Upper lobe of left lung (tissue), 6 donors: ENCODE measurements at places on chromosomes 1 and 21.
A peak's percentile ranks its signal among the peaks of the same experiment; 100 is the strongest.

DNA sequence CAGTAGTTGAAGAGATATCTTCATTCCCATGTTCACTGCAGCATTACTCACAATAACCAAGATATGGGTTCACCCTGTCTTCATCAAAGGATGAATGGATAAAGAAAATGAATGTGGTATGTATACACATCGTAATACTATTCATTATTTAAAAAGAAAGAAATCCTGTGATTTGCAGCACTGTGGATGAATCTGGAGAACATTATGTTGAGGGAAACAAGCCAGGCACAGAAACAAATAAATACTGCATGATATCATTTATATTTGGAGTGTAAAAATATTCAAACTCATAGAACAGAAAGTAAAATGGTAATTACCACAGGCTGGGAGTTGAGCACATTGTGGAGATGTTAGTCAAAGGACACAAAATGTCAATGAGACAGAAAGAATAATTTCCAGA is 977.2 kb downstream of the AMY1C start:
- no peak for DNase-seq

GRCh38 chr1:37028981-37029617 is 5.2 kb downstream of the GRIK3 start:
- no peak for DNase-seq

- no peak for DNase-seq
Measured at GRCh38 chr21:42980312-42981213, 6.2 kb downstream of the PKNOX1 start.

- no peak for DNase-seq
Measured at GRCh38 chr1:64663668-64664067, 81.2 kb upstream of the RAVER2 start.

- peak; percentile 92 for DNase-seq
Measured at GRCh38 chr1:37691497-37692077, 729 bp upstream of the CDCA8 start.

DNA sequence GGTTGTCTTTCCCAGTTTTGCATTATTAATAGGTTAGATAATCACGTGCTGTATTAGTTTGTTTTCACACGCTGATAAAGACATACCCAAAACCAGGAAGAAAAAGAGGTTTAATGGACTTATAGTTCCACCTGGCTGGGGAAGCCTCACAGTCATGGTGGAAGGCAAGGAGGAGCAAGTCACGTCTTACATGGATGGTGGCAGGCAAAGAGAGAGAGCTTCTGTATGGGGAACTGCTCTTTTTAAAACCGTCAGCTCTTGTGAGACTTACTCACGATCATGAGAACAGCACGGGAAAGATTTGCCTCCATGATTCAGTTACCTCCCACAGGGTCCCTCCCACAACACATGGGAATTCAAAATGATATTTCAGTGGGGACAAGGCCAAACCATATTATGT is 2.3 kb upstream of the VCAM1 start:
- no peak for DNase-seq

GRCh38 chr1:68904477-68904876 is 407.6 kb upstream of the DEPDC1 start:
- DNase-seq: no peak

DNA sequence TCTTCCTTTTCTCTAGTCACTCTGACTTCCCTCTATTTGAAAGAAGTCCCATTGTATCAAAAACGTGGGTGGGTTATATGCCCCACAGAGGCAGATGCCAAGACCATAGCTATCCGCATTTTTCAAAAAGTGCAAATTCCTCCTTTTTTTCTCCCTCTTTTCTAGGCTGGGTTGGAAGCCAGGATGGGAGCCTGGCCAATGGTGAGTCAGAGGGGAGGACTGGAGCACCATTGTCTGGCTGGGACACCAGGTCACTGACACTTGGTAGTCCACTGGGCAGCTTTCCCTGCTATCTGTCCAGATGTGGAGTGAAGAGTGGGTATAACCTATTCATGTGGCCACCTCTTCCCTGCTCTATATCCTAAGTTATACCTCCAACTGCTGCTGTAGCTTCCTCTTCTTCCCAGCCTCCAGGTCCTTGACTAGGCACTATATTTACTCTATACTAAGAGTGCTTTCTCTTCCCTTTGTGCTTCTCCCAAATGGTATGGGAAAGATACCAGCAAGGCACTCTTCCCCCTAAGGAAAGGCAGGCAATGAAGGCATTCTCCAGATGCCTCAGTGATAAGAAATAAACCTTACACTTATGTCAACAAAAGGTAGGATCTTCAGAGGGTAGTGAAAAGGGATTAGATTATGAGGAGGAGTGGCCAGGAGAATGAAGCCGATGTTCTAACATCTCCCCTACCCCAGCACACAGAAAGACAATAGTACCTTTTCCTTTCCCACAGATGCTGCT is 12.9 kb downstream of the PI4KB start:
- no peak for DNase-seq

GRCh38 chr1:178768423-178768822 is 43.4 kb downstream of the RALGPS2 start:
- DNase-seq: no peak

GRCh38 chr1:61523893-61524605 is 200.9 kb downstream of the TM2D1 start:
- DNase-seq: no peak

DNA sequence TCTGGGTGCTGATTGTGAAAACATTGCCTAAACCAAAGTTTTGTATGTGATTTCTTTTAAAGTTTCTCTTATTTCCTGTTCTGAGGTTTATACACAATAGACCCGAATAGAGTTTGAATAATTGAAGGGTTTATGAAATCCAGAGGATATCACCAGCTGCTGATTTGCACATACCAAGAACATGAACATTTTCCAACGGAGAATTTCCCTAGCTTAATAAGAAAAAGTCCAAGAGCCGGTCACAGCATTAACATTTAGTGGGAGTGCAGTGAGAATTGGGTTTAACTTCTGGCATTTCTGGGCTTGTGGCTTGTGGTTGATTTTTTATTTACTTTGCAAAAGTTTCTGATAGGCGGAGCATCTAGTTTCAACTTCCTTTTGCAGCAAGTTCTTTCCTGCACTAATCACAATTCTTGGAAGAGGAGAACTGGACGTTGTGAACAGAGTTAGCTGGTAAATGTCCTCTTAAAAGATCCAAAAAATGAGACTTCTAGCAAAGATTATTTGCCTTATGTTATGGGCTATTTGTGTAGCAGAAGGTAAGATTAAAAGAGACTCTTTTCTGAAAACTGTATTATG is at the start of gene CFH:
Gene CFH (plus strand): TSS at position 407 of the 579 bp plus-strand sequence. CDS start 75 bp downstream, at position 482.
- DNase-seq: no peak

DNA sequence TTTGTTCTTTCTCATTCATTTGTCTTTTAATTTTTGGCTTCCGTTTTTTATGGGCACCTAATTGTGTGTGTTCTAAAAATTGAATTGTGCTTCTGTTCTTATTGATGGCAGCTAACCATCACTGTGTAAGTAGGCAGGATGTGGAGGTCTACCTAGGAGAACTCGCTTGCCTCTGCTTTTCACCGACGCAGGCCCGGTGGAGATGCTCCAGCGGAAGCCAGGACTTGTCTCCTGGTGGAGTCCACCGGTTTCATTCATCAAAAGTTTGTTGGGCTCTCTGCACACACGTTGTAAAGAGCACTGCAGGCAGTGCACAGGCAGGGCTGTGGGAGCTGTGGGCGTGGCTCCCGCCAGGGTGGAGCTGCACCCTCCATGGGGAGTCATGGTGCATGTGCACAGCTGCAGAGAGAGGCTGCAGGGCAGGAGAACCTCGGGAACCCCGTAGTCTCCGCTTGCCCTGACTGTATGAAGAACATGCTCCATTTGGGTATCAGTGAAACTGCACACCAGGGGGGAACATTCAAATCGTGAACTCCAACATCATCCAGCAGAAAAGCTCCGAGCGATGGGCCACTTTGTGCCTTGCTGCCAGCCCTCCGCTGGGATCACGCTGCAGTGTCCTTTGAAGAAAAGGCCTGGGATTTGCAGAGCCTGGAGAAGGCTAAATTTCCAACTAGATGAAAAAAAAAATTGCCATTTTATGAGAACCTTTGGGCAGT is 6.0 kb upstream of the C1orf174 start:
- DNase-seq: peak; percentile 62

GRCh38 chr1:196372896-196373536 is 235.2 kb downstream of the KCNT2 start:
- no peak for DNase-seq

GRCh38 chr1:22104865-22105437 is 37.9 kb downstream of the WNT4 start:
- no peak for DNase-seq

DNA sequence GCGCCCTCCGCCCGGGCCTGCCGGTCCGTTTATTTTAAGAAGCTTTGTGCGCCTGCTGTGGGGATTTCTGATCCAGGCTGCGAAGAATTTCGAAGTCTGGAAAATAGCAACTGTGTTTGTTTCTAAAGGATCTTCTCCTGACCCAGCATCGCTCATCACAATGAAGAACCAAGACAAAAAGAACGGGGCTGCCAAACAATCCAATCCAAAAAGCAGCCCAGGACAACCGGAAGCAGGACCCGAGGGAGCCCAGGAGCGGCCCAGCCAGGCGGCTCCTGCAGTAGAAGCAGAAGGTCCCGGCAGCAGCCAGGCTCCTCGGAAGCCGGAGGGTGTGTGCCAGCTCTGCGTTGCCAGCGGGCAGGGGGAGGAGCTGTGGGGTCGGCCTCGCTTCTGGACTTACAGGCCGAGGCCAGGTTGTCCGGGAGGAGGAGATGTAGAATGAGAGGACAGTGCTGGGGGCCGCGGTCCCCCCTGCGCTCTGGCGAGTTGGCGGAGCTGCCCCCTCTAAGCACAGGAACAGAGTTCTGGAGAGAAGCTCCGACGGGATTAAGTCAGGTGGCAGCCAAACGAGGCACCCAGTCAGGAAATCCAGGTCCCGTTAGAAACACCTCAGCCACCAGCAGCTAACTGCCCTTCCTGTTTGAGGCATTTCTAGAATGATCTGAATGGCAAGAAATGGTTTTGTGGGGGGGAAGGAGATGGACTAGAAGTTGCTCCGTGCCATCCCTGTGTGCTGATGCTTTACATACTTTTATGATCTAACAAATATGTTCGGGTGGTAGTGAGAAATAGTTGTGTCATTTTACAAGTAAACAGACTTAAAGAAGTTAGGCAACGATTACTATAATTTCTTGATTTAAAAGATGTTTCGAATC is 948 bp downstream of the TXLNA start:
- peak; percentile 89 for DNase-seq

DNA sequence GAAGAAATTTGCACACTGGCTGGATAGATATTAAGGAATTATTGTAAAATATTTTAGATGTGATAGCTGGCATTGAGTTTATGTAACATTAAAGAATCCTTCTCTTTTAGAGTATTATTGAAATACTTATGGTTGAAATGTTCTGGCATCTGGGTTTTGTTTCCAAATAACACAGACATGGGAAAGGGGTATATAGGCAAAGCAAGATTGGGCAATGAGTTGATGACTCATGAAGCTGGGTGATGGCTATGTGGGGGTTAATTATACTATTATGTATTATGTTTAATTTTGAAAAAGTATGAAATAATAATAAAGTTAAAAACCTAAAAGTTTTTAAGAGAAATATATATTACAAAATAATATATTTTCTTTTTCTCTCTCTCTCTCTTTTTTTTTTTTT is 12.5 kb upstream of the PTPN14 start:
- no peak for DNase-seq

DNA sequence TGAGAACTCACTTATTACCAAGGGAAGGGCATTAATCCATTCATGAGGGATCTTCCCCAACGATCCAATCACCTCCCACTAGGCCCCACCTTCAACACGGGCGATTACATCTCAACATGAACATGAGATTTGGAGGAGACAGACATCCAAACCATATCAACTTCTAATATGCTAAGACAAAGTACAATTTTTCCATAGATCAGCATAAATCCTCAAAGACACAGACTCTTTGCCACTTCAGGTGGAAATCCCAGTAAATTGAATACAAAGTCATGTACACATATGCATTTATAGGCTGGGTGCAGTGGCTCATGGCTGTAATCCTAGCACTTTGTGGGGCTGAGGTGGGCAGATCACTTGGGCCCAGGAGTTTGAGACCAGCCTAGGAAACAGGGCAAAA is 18.8 kb upstream of the CXADR start:
- DNase-seq: no peak

DNA sequence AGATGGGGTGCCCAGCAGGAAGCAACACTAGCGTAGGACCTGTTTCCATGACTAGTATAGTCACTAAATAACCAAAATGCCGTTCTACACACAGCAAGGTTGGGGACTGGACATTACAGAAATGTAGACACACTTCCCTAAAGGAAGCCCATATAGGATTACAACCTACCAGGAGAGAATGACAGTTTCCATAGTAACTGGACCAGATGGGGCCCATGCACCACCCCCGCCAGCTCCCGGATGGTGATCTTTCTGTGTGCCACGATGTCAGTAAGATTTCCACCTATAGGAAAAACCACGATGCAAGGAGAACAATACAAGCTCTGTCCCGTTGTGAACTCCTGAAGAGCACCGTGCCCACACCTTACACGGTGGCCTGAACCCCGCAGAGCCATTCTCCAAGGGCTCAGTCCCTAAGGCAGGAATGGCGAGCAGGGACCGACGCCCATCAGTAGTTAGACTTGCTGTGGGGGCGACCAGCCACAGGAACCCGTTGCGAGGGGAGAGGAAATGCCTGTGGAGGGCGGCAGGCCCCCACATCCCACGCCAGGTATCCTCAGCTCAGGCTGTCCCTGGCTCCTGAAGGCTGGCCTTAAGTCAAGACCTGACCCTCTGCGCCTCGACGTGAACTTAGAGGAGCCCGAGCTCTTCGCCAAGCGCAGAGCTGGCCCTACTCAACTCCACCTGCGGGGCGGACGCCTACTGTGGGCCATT is 13.6 kb upstream of the CEP85 start:
- no peak for DNase-seq

- DNase-seq: no peak
Measured at GRCh38 chr21:31136891-31137290, 98.6 kb upstream of the KRTAP19-8 start.

DNA sequence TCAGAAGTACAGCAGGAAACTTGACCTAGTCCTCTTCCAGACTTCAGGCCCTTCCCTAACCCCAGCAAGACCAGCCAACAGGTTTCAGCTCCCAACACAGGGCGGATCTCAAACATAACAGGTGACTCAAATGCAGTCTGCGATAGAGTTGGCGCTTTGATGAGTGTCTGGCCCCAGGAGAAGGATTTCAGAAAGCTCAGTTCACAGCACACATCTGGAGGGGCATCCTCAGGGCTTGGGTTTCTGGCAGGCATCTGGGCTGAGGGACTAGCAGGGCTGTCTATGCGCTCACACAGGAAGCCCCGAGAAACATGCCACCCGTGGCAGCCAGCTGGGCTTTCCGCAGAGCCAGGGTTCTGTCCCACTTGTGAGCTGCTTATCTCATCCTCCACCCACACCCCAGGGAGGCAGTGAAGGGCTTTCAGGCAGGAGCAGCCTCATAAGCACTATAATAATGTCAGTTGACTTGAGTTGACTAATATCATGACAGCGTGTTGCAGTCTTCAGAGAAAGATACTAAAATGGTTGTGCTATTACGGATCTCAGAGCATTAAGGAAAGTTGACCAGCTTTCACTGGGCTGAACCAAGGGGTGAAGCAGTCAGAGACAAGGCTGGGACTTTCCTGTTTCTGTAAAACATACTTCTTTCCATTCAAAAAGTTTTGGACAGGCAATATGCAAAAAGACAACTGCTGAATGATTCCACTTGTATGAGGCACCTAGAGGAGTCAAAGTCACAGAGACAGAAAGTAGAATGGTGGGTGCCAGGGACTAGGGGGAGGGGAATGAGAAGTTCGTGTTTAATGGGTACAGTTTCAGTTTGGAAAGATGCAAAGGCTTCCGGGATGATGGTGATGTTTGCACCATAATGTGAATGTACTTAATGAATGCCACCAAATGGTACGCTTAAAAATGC is 233.0 kb upstream of the IRF2BP2 start:
- no peak for DNase-seq

- no peak for DNase-seq
Measured at GRCh38 chr1:43314233-43314632, 13.5 kb downstream of the TIE1 start.
